ENCODE measurements at places on chromosomes 1 and 21.

- peak; percentile 56 for DNase-seq
Observed at GRCh38 chr1:6475381-6476133, 9.6 kb upstream of the TNFRSF25 start.

DNA sequence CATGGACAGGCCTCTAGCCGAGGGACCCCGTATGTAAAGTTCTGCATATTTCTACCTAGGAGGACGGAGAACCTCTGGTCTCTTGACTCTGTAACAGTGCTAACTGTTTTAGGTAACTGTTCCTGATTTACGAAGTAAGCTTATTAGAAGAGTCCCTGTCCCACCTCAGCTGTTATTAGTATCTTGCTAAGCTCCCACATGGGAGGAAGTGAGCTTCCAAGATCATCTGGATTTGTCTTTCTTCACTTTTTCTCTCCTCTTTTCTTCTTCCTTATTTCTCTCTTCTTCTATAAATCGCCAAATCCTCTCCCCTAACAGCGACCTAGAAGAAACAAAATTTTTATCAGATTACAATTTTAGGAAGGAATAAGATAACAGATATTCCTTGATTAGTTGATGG, 4.4 kb downstream of the CD53 start:
- no peak for DNase-seq

- no peak for DNase-seq
Observed at GRCh38 chr1:78843546-78843945, 163.0 kb downstream of the ADGRL4 start.

DNA sequence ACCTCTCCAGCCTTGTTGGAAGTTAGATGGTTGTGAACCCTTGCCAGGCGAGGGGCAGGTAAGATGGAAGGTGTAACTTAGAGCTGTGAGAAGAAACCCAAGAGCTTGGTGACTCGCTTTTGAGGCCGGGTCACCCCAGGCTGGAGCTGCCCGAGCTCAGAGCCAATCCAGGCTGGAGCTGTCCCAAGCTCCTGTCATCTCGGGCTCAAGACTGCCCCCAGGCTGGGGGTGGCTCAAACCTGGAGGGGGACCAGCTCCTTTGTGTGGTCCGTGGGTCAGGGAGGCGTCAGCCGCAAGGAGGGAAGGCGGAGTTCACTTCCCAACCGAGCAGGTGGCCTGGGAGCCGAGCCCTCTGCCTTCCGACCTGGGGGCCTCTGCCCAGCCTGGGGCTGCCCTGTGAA, 2.0 kb downstream of the HUNK start:
- no peak for DNase-seq

DNA sequence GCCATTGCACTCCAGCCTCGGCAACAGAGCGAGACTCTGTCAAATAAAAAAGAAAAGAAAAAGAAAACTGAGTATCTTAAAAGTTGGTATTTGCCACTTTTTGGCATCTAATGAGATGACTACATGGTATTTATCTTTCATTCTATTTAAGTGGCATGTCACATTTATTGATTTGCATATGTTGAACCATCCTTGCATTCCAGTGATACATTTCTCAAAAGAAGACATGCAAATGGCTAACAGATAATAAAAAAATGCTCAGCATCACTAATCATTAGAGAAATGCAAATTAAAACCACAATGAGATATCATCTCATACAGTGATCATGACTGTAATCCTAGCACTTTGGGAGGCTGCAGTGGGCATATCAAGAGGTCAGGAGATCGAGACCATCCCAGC, 28.1 kb downstream of the SFPQ start:
- DNase-seq = no peak

DNA sequence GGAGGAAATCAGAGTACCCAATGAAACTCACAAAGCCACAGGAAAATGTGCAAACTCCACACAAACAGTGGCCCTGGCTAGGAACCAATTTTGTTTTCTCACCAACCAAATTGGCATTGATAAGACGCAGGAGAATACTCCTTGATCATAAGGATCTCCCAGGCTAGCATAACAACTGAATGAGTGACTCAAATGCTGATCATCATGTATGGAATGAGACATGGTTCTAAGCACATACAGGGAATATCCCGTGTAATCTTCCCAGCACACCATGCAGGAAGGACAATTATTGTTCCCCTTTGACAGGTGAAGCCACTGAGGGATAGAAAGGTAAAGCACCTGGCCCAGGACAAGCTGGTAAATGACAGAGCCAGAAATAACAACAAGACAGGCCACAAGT, 180.0 kb upstream of the DUSP10 start:
- no peak for DNase-seq

DNA sequence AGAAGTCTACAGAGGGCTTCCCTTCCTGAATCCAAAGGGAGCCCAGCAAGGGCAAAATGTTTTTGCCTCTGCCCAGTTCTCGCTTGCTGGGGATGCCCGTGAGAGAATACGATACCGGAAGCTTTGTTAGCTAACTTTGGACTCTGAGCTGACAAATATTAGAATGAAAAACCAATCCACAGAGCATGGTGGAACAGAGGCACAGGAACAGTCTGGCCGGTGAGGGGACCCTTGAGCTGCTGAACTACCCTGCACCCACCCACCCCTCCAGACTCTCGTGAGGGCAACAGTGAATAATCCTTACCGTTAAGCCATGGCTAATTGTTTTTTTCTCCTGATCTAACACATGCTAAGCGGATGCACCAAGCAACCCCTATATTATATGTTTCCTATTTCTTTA, 76.3 kb upstream of the AKT3 start:
- no peak for DNase-seq

- no peak for DNase-seq
Observed at GRCh38 chr1:241615043-241615974, 24.9 kb downstream of the CHML start.
